ENCODE measurements at places on chromosomes 5 and 9. TPM values are rescaled to one million over a fixed set of nuclear protein-coding genes. Genes with fewer than 3 reads are reported as not detected.
A peak's percentile ranks its signal among the peaks of the same experiment; 100 is the strongest.

DNA sequence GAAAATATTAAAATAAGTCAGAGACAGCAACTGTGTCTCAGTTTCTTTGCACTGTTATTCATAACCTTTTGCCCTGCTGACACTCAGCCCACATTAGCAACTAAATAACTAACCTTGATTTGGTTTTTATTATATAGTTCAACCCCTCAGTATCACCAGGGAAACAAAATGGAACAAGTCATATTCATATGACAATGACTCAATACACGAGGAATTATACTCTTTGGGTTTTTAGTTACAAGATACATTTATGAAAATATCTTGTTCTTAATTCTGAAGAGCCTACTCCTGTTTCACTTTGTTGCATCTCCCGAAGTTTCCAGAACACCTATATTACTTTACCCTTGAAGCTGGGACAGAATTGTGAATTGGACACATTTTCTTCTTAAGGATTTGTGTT is 845.4 kb downstream of the EFNA5 start:
- DNase-seq, result no peak

C6 gene
- total RNA-seq, result 0.45 TPM

- DNase-seq, result no peak
Observed at GRCh38 chr5:100901821-100902341, 1.2 kb downstream of the ST8SIA4 start.

DAB2IP gene
- total RNA-seq, result 17.1 TPM

CAVIN4 gene
- total RNA-seq, result 11.3 TPM

OBP2B gene
- not detected for total RNA-seq

IFNA2 gene
- total RNA-seq, result not detected

DNA sequence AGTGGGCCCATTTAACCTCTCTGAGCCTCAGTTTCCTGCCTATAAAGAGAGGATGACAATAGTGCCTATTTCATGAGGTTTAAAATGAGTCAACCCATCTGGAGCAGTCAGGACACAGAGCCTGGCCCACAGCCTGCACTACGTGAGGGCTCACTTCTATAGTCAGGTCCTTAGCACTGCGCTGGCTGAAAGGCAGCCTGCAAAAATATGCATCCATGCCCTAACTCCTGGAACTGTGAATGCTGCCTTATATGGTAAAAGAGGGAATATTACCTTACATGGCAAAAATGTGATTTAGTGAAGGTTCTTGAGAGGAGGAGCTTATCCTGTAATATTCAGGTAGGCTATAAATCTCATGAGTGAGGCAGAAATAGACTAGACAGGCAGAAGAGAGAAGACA is 98.5 kb downstream of the GABBR2 start:
- no peak for DNase-seq

GRCh38 chr9:97981846-97982682 is 1.1 kb upstream of the ANP32B start:
- DNase-seq, result no peak

IFNB1 gene
- total RNA-seq, result not detected

- DNase-seq, result no peak
Observed at GRCh38 chr5:97076098-97076497, 66.3 kb downstream of the LIX1 start.

SH2D3C gene
- 8.5 TPM for total RNA-seq

DNA sequence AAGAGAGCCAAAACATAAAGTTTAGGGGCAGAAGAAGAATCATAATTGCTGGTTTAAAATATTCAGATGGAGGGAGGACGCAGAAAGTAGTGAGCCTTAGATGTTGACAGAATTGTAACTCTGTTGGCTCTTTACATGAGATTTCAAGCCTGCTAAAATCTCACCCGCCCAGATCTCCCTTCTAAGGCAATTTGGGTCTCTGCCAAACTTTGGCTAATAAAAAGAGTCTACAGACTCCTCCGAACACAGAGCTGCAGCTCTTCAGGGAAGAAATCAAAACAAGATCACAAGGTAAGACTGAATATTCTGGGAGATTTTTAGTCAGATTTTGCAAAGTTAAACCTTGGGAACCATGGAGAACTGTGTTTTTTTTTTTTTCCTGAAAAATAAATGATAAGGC is at the start of gene IL33:
Gene IL33, plus strand, starts transcription at position 246 of the 400 bp plus-strand sequence. CDS start 25,888 bp downstream, outside the sequence.
- no peak for DNase-seq

GRCh38 chr9:8855046-8855445 is 1055.5 kb upstream of the DMAC1 start:
- peak; percentile 59 for DNase-seq

DNA sequence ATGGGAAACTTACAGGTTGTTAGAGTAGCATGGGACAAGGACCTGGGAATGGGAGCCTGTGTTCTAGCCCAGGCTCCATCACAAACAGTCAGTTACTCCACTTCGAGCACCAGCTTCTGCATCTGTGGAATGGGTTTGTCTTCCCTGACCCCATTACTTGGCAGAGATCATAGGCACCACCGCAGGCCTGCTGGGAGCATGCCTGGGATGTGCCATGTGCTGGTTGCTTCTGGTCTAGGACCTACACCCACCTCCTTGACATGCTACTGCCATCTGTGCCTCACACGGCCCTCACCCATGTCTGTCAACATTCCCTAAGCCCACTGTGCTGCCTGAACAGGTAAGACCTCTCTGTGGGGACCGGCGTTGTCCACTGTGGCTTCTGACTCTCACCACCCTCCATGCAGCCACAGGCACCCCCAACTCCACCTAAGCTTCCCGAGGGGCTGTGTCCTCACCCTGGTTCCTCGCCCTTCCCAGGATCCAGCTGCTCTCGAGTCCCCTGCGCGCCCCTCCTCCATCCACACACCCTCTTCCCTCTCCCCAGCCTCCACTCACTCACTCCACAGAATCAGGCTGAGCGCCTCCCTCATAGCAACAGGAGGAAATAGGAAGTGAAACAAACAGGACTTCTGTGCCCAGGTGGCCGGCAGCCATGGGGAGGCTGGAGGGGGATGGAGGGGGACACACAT is 85.9 kb upstream of the FAM120A start:
- DNase-seq, result no peak

DNA sequence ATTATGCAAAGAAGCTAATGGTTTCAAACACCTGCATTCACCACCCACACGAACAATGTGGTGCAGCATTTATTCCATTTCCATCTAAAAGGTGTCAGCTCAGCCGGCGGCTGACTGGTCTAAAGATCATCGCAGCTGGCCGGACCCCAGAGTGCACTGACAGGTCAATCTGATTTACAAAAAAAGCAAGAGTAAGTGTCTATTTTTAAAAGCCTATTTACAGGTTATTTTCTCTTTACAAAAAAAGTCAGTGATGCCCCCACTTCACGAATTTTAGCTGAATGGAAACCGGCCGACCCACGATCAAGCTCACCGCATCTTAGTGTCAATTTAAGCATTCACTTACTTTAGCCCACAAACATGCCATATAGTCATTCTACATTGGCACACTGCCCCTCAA is 58.3 kb downstream of the SEMA4D start:
- DNase-seq, result no peak

DOCK2 gene
- total RNA-seq, result 5.8 TPM

SLC9A3 gene
- total RNA-seq, result 1.8 TPM

- no peak for DNase-seq
Observed at GRCh38 chr5:97078958-97079743, 63.3 kb downstream of the LIX1 start.

- DNase-seq, result no peak
Observed at GRCh38 chr5:180522330-180522729, 28.2 kb downstream of the CNOT6 start.

CNTFR gene
- total RNA-seq, result 18.6 TPM

CD14 gene
- total RNA-seq, result 17.6 TPM

DNA sequence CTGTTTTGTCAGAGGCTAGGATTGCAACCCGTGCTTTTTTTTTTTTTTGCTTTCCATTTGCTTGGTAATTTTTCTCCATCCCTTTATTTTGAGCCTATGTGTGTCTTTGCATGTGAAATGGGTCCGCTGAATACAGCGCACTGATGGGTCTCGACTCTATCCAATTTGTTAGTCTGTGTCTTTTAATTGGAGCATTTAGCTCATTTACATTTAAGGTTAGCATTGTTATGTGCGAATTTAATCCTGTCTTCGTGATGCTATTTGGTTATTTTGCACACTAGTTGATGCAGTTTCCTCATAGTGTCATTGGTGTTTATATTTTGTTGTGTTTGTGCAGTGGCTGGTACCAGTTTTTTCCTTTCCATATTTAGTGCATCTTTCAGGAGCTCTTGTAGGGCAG is 36.2 kb upstream of the TAF11L2 start:
- DNase-seq, result no peak

HACD4 gene
- 1.5 TPM for total RNA-seq

DNA sequence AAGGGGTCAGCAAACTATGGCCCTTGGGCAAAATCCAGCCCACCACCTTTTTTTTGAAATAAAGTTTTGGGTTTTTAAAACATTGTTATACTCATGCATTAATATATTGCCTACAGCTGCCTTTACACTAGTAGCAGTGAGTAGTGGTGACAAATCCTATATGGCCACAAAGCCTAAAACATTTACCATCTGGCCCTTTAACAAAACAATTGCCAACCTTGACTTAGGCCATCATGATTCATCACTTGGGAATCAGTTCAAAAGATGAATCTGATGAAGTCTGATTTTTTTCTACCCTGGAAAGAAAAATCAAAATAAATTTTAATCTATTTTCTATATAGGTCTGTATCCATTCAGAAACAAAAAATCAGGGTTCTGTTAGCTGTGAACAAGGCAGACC is 484.9 kb downstream of the BNC2 start:
- no peak for DNase-seq

DNA sequence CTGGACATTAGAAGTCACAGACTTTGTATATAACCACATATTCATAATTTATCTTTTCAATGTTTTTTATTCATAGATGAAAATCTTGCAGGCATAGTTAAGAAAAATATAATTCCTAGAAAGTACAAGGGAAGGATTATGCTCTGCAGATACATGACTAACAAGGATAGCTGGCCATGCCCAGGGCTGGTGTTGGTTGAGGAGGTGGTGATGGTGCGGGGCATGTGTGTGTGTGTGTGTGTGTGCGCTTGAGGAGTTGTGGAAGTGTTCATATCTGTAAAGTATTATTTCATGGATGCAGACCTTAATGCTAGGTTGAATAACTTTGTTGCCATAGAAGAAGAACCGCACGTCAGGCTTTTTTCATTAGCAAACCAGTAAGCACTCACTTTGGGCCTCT is 1.3 kb downstream of the S1PR3 start:
- no peak for DNase-seq

ARHGEF39 gene
- 1.3 TPM for total RNA-seq

- DNase-seq, result no peak
Observed at GRCh38 chr5:15021266-15022046, 149.9 kb upstream of the ANKH start.

GRCh38 chr5:2160811-2161210 is 278.1 kb upstream of the IRX4 start:
- DNase-seq, result no peak

PCDHGA7 gene
- total RNA-seq, result 20.0 TPM

N4BP3 gene
- 10.8 TPM for total RNA-seq

RAB14 gene
- total RNA-seq, result 48.6 TPM

DNA sequence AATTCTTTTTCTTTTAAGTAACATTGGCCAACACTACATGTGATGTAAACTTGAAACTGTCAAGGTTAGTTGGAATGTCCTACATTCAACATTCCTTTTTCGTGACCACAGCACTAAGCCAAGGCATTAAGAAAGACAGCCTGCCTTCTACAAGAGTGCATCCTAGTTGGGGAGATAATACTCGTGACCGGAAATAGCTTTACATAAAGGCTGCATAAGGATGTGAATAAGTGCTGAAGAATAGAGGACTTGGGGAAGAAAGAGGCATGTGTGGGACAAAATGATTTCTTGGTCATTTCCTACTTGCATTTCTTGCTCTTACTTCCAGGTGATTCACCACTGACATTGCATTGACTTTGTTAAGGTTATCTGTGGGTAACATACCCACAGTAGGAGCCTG is 282.0 kb downstream of the DMRT2 start:
- no peak for DNase-seq

DNA sequence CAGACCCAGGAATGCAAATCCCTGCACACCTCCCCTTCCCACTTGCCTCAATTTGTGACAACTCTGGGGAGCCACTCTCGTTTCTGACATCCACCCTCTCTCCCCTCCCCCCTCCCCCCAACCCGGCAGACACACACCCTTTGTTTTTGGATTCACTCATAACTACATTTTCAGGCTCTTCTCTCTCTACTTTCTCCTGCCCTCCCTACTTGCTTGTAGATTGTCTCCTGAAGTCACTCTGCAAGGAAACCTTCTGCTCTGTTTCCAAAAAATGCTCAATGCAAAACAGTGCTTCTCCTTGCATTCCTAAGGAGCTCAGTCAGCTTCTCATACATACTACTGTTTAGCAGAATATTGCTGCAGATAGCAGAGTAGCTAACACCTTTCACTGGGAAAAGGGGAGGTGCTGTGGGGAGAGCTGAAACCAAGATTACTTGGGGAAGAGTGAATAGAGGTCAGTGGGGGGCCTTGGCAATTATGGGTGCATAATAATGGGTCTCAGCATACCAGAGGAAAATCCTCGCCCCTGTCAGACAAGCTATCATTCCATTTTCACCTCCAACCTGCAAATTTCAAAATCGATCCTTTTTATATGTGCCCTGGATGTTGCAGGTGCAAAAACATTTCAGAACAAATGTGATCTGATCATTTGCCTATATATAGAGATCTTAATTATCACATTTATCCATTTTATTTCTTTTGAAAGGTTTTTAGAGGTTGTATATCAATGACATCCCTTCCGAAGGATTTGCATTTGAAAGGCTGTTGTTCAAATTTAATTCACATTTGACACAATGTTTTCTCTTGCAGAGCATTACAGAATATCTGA is 1860.7 kb upstream of the WWC1 start:
- DNase-seq, result no peak

GRCh38 chr9:738209-738915 is 103.1 kb upstream of the DMRT1 start:
- no peak for DNase-seq

GRCh38 chr9:33446946-33447798 is at the start of gene AQP3:
TSS of gene AQP3 (minus strand) at chr9:33447593. CDS start at chr9:33447530, 63 bp downstream.
- peak; percentile 72 for DNase-seq

SPDL1 gene
- 27.4 TPM for total RNA-seq

GAS1 gene
- total RNA-seq, result 19.6 TPM

DBH gene
- total RNA-seq, result 0.91 TPM

GRCh38 chr9:2494562-2494961 is 127.0 kb upstream of the VLDLR start:
- DNase-seq, result no peak

GRCh38 chr9:16868701-16869100 is 1.8 kb downstream of the BNC2 start:
- no peak for DNase-seq

GRCh38 chr9:35852267-35852815 is 17.9 kb downstream of the OR13J1 start:
- DNase-seq, result no peak

DNA sequence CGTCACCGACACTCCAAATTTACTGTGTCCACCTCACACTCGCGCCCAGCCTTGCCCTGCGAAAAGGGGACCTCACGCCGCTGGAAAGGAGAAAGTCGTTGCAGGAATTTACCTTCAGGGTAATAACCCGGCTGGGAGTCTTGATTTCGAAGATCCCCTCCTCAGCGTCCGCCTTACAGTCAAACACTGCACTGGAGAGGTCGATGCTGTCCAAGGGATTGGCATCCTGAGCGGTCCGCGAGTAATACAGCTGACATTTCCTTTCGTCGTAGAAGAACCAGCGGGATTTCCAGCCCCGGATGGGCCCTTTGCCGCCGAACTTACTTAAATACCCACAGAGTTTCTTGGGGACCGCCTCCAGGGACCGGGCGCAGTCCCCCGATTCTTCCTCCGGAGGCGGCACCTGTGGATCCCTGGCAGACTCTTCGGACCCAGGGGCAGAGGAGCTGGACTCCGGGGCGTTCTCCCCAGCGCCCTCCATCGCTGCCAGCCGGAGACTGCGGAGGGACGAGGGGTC is 330 bp downstream of the TBC1D2 start:
- DNase-seq, result no peak

- no peak for DNase-seq
Observed at GRCh38 chr5:145752534-145752933, 82.6 kb downstream of the PRELID2 start.

Data from cerebellum (tissue), 4 donors.